SK-N-SH (cell line): ENCODE measurements at places on chromosomes 16 and 17.

DNA sequence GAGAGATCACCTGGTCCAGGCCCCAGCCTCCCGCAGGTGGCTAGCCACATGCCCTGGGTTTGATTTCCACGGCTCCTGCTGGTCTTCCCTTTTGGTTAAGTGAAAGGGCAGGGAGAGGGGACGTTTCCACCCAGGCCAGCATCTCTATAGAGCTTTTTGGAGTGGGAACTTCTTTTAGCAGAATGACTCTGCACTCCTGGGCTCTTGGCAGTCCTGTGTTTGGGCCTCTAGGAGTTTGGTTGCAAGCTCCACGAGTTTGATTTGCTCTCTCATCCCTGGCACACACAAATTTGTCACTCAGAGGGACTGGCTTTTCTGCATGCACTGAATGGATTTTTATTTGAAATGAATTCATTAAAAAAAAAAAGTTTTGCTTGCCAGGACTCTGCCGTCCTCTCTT, 32.8 kb downstream of the MSI2 start:
- no peak for DNase-seq

DNA sequence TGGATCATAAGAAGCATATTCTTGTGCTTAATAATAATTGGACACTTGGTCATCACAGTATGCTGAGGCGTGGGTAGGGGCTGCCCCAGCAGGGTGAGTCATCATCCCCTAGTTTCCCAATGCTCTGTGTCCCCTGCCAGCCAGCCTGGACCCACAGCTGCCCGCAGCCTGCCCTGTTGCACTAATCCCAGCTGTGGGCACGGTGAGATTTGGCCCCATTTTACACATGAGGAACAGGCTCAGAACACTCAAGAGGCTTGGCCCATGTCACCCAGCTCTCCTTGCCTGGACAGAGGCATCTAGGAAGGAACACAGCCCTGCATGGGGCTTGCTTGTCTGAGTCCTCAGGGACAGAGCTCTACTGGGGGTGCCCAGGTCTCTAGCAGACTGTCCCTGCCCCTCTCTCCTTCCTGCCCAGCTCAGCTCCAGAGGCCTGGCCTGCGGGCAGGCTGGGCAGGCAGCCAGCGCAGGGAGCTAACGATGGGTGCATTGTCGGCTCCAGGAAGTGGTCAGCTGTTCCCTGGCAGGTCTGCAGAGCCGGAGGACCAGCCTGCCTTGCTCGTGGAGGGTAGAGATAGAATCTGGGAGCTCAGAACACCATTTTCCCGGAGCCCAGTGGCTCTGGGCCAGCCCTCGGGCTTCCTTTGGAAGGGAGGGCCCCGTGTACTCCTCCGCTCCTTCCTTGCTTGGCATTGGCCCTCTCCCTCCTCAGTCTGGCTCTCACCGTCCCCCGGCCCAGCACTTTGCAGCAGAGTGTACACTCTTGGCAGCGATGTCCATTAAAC, 189.4 kb downstream of the RAB11FIP4 start:
- DNase-seq: peak; percentile 84

- no peak for DNase-seq
Observed at GRCh38 chr16:53528797-53529196, 25.8 kb upstream of the AKTIP start.

GRCh38 chr17:9028202-9028987, 7.1 kb downstream of the NTN1 start:
- no peak for DNase-seq

DNA sequence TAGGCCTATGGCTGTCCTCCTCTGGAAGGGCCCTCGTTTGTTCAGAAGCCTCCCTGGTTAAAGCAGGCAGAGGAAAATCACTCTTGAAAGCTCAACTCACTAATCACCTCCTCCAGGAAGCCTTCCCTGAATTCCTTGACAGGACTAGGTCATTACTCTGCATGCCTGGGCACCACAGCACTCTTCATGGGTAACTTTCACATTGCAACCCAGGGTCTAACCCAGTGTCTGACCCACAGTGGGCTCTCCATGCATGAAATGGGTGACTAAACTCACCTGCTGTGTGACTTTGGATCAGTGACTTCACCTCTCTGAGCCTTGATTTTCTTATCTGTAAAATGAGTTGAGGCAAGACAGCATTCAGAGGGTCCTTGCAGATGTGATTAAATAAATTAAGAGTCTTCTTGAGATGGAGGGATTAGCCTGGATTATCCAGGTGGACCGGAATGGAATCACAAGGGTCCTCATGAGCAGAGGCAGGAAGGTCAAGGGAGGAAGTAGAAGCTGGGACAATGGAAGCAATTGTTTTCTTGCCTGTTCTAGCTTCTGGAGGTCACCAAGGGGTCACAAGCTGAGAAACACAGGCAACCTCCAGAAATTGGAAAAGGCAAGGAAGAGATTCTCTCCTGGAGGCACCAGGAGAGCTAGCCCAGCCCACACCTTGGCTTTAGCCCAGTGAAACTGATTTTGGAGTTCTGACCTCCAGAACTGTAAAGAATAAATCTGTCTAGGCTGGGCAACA, 3.8 kb upstream of the RAI1 start:
- DNase-seq: no peak

GRCh38 chr17:39069114-39069756, 82.2 kb downstream of the PLXDC1 start:
- DNase-seq: peak; percentile 69

GRCh38 chr17:29567304-29567553, 392 bp upstream of the ABHD15 start:
- DNase-seq: no peak

DNA sequence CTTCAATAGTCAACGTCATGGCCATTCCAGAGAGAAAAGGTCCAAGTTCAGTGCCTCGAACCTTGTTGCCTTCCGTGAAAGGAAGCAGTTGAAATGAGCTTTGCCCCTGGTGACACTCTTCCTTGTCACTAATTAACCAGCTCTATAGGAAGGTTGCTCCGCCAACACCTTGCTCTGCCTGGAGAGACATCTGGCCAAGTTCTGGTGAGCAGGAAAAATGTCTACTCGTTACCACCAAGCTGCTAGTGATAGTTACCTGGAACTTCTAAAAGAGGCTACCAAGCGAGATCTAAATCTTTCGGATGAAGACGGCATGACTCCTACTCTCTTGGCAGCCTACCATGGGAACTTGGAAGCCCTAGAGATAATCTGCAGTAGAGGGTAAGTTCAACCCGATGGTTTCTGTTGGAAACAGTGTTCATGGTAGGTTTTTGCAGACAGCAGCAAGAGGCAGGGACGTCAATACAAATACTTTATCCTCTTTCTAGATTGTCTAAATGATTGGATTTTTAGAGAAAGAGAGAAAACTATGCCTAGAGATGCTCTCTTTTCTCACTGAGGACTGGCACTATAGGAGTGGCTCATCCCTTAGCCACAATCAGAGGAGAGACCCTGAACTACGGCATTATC, at the start of gene ANKS4B:
Gene ANKS4B (plus strand): TSS at position 179 of the 630 bp plus-strand sequence. CDS start 39 bp downstream, at position 218.
- DNase-seq: no peak
